Fibroblast of lung (primary cell): ENCODE measurements at places on chromosomes 2 and 18. TPM values are rescaled to one million over a fixed set of nuclear protein-coding genes. Genes with fewer than 3 reads are reported as not detected.

Gene EVX2
- not detected in 2 replicates for total RNA-seq

Gene FZD7
- 24.7 and 39.1 TPM in 2 replicates for total RNA-seq

Gene IL36G
- not detected in 2 replicates for total RNA-seq

Gene NDUFAF7
- 16.9 and 18.7 TPM in 2 replicates for total RNA-seq

Gene SP140
- total RNA-seq: 0.26 and 0.33 TPM in 2 replicates

Gene GCKR
- total RNA-seq: 0.26 and 0.50 TPM in 2 replicates

Gene DSC2
- under 0.01 TPM in 2 replicates for total RNA-seq

Gene EFEMP1
- total RNA-seq: 467 and 615 TPM in 2 replicates

Gene KATNAL2
- 3.8 and 4.6 TPM in 2 replicates for total RNA-seq
